H4 (cell line): ENCODE measurements at places on chromosomes 5 and 9. TPM values are rescaled to one million over a fixed set of nuclear protein-coding genes. Genes with fewer than 3 reads are reported as not detected.

The MED10 gene
- 9.0 and 12.2 TPM in 2 replicates for total RNA-seq

The C9orf85 gene
- 10.8 and 16.6 TPM in 2 replicates for total RNA-seq

The SV2C gene
- 0.04 TPM in 1 of 2 replicates, not detected in the other for total RNA-seq

The FCN2 gene
- total RNA-seq, result not detected in 2 replicates

The SGTB gene
- total RNA-seq, result 3.9 and 6.1 TPM in 2 replicates

DNA sequence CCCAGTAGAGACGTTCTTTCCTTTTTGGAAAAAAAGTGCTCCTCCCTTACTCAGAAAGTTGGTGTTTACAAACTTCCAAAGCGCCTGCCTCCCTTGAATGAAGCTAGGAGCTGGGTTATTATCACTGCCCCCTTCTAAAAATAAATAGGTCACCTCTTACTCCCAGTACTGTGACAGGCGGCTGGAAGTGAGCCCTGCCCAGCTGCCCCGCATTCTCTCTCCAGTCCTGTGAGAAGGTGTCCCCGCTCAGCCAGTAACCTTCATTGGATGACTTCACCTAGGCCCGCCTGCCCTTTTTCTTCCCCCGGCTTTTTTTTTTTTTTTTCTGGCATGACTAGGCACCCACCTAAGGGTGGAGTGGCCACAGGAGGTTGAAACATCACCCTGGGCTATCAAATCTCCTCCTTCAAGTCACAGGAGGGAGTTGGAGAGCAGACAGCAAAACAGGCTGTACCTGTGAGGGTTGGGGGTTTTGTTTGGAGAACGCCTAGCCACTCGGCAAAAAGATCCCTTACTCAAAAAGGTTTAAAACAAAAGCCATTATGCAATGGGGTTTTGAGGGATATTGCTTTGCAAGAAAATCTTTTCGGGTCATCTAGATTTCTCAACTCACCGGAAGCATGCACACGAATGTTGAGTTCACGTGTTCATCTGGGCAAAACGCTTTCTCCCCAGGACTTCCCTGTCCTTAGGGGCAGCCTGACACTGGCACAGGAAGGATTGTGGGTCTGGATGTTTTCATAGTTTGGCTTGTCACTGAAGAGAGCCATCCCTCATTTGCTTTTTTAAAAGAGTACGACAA, 43.3 kb upstream of the ZNF622 start:
- DNase-seq, result no peak

DNA sequence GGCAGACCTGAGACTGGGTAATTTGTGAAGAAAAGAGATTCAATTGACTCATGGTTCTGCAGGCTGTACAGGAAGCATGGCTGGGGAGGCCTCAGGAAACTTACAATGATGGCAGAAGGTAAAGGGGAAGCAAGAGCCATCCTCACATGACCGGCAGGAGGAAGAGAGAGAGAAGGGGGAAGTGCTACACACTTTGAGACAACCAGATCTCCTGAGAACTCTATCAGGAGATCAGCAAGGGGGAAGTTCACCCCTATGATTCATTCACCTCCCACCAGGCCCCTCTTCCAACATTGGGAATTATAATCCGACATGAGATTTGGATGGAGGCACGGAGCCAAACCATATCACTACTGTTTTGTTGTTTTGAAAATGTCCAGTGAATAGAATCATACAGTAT, 110.2 kb downstream of the DAPK1 start:
- DNase-seq, result no peak

- DNase-seq, result no peak
Observed at GRCh38 chr5:107418902-107419301, 251.8 kb downstream of the EFNA5 start.

DNA sequence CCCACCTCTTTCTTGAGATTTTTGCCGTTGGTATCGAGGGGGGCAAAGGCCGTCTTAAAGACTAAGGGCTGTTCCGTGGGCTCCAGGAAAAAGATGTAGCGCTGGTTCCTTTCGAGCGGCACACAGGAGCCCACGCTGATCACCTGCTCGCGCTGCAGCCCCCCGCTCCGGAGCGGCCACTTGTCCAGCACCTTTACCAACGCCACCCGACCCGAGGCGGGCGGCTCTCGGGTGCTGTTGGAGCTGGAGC, 781 bp downstream of the NRG2 start:
- DNase-seq, result no peak

DNA sequence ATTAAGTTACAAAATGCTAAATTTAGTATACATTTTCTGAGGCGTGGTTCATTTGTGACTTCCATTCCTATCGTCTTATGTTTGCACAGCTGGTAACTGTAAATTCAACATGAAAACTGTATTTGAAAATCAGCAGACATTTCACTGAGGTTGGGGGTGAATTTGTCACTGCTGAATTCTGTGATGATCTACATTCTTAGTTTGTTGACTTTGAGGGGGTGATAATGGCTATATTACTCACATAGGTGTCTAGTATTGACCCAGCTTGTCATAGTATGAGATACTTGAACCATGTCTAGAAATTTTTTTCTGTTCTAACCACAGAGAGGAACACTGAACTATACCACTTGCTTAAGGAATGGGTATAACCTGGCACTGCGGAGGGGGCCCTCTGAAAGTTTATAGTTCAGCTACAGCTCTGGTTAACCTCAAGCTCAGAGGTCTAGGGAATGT, 313.3 kb downstream of the PIK3R1 start:
- DNase-seq, result no peak

DNA sequence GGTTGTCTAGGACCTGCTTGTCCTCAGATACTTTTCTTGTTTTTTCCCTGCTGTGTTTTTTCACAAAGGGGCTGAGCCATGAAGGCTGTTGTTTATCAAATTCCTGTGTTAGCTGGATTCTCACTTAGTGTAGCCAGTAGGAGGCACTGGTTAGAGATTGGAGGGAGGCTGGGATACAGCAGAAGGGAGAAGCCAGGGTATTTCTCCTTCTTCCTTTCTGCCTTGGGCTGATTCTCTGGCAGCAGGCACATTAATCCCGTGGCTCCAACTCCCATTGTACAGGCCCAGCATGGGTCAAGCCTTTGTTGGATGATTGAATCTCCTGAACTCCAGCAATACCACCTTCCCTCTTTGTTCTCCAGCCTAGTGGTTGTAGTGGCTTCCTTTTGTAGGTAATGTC, 46.4 kb upstream of the FAM170A start:
- DNase-seq, result no peak

- no peak for DNase-seq
Observed at GRCh38 chr5:112594095-112594850, 143.4 kb upstream of the APC start.

- DNase-seq, result no peak
Observed at GRCh38 chr5:94784536-94785505, 166.4 kb downstream of the SLF1 start.

DNA sequence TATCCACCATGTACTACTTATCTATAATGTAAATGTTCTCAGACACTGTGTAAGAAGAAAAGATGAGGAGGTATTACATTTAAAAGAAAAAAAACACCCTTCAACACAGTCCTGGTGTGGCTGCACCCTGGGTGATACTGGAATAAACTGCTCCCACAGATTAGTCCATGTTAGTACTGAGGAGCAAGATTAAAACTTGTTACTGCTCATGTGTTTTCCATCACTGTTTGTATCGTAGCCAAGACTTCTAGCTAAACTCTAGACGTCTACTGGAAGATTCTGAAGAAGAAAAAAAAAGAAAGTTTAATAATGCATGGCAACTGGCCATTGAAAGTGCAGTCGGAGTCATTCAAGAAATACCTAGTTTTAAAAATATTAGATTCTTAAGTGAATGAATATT, at the start of gene ASPN:
ASPN (minus strand) TSS at position 178 of the 400 bp plus-strand sequence.
- no peak for DNase-seq

- no peak for DNase-seq
Observed at GRCh38 chr9:115212125-115212605, 94.2 kb upstream of the TNC start.

DNA sequence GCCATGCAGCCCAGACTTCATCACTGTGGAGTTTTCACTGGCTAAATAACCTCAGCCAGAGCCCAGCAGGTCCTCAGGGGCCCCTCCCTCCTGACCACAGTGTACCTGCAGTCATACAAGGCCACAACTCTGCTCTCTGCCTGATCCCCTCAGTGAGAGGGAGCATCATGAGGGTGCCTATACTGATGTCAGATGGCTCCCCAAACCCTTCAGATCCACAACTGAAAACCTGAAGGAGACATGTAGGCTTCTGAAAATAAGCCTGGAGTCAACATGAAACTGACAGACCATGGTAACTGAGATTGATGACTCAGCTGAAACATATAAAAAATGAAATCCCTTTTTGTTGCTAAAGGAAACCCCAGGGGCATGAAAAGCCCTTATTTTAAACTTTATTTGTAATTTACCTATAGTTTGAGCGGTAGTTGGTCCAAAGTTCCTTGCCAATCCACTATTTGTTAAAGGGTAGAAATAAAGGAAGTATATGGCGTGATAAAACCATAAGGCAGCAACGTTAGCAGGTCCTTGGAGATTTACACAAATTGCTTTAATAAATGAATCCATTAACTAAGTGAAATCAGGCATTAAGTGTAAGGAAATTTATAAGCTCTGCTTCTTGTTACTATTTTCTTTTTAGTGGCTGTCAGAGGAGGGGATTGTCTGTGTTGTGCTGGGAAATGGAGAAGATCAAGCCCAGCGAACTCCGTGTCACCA, 68.3 kb downstream of the FGF1 start:
- DNase-seq, result no peak

DNA sequence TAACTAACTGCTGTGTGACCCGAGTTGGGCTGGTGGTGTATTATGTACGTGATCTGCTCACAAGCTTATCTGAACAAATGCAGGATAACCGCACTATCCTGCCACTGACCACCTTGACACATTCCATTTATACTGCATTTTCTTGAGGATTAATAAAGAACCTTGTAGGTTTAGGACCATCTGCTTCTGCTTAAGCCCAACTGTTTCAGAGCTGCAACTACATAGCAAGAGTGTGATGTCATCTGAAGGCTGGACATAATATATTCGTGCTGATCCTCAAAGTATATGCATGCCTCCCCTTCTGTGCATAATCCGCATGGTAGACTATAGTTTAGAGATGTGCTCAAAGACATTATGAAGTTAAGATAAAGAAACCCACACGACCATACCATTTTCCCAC, 435.9 kb downstream of the BNC2 start:
- no peak for DNase-seq

GRCh38 chr9:126777733-126778132, 27.1 kb upstream of the ZBTB43 start:
- no peak for DNase-seq

- no peak for DNase-seq
Observed at GRCh38 chr9:105958587-105958986, 264.2 kb downstream of the TMEM38B start.

GRCh38 chr9:108484468-108484867, 371.3 kb downstream of the ACTL7B start:
- no peak for DNase-seq

DNA sequence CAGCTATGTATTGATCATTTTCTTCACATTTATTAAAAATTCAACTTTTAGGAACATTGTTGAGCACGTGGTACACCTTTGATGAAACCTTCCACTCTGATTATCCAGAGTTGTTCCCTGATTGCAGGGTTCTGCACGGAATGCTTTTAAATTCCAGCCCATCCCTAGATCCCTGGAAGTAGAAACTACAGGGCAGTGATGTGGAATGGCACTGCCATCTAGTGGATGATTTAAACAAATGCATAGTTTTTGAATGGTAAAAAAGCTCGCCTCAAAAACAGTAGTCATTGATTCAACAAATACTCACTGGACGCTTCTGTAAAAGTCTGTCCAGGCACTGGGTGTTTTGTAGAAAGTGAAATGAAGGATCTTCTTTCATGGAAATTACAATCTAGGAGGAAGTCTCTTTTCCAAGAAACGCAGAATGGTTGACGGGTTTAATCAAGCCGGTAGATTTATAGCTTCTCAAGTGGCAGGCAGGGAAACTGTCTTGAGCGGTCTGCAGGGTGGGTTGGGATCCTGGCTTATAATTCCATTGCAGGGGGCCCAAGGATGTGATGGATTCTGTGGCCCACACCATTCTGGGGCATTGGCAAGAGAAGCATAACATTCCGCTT, 118.4 kb downstream of the ARHGAP26 start:
- peak; percentile 47 for DNase-seq

DNA sequence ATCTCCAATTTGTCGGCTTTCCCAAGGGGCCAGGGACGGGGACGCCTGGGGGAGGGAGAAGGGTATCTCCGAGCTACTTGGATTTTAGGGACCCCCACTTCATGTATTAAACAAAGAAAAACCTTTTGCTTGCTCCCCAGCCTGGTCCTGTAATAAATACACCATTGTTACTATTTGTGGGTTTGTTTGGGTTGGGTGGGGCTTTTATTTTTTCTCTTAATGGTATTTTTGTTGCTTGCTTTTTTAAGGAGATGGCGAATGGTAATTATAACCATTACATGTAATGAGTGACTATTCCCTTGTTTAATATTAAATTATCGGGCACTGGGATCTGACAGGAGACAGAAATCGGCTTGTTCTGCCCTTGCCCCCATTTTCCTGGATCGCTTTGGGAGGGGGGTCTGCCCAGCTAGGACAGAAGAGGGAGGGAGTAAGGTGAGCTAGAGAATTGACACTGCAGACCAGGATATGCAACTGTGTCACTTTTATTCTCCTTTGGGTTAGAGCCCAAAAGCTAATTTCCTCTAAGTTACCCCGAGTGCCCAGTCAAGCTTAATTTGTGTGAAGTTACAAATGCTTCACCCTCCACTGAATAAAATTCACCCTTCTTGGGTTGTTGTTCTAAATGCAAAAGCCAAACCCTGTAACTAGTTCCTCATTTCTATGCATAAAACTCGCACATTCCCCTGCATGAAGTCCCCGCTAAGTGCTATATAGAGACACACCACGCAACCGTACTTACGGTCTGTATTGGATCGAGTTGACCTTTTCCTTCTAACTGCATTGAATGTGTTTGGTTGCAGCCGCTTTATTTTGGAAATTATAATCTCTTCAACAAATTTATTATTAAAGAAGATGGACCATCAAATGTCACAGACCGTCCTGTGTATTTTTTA, 1.6 kb upstream of the ZNF608 start:
- peak; percentile 47 for DNase-seq

GRCh38 chr9:137406876-137407589, 15.9 kb downstream of the EXD3 start:
- no peak for DNase-seq

DNA sequence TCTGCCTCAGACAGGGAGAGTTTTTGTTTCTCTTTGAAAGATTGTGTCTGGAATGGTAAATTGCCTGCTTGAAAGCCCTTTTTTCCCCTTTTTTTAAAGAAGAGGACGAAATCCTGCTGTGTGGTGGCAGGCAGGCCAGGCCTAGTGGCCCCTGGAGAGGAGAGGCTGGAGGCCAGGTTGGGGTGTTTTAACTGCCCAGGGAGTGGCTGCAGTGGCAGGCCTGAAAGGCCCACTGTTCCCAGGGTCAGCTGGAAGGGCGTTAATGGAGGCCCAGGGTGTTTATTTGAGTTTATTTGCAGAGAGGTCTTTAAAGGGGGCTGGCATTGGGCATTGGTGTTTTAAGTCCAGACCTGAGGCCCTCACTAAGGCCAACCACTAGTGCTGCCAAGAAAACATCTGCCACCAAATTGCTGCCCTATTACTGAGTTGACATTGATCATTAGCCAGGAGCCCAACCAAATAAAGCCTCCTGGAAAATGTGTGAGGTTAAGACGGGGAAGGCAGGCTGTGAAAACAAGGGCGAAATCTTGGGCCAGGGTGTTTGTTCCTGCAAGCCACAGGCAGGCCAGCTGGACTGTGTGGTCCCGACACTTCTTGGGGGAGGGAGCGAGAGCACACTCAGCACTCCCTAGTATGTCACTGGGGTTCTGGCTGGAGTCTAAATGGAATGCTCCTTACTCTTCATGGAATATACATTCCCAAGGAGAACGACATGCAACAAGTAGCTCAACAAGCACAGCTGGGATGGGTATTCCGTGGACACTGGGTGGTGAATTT, 5.0 kb downstream of the JADE2 start:
- no peak for DNase-seq

GRCh38 chr9:91033797-91034196, 232.2 kb downstream of the SYK start:
- DNase-seq, result peak; percentile 37

GRCh38 chr9:104304925-104305324, 199.1 kb upstream of the OR13F1 start:
- no peak for DNase-seq
